ENCODE measurements at places on chromosomes 7 and 10. TPM values are rescaled to one million over a fixed set of nuclear protein-coding genes. Genes with fewer than 3 reads are reported as not detected.

- no peak overlapping the region for H3K4me3 ChIP-seq
- no peak for DNase-seq
- H3K27me3 ChIP-seq: no peaks in the 10 kb centered on the region
- no peaks in the 10 kb centered on the region for H3K36me3 ChIP-seq
- no peak overlapping the region for H3K27ac ChIP-seq
Measured at GRCh38 chr7:54565432-54565831, 23.3 kb downstream of the VSTM2A start.

DNA sequence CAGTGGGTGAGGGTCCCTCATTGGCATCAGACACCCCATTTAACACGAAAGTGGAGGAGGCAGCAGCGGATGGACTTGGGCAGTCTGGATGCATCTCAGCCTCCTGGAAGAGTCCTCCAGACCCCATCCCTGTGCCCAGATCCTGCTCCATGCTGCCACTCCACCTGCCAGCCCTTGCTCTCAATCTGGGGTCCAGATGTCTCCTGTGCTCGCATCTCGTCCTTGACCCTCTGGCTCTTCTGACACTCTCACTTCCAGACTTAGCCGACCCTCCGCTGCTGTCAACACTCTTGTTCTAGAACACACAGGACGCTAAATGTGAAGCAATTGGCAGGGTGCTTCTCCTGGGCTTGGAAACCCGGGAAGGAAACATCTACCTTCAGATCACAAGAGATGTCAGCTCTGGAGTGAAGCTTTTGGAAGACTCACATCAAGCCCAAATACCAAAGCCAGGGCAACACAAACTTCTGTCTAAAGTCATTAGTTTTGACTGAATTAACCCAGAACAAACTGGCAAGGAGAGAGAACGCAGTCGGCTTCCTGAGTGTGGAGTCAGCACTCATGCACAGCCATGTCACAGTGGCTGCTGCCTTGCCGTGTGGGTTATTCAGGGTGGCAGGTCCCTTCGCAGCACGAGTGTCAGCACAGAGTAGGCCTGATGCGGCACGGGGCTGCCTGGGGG is 379.1 kb downstream of the TCERG1L start:
- no peaks in the 10 kb centered on the region for H3K36me3 ChIP-seq
- H3K27me3 ChIP-seq: no peaks in the 10 kb centered on the region
- no peak for DNase-seq

DNA sequence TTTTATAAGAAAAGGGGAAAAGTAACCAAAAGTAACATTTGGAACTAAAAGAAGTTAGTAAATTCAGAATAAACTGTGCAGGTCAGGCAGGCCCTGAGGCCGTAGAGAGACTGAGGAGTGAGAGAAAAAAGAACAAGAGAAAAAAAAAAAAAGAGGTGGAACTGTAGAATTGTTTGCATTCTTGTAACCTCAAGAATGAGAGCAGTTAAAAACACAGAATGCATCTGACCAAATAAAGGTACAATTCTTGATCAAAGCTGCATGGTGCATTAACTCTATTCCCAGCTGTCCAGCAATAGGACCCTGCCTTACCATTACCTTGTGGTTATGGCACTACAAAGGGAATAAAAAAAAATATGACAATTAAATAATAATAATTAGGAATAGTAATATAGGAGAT is 170.1 kb upstream of the SEMA3A start:
- H3K27ac ChIP-seq: no peak overlapping the region
- no peaks in the 10 kb centered on the region for H3K27me3 ChIP-seq
- peaks cover 2% of the 10 kb centered on the region for H3K4me1 ChIP-seq
- H3K36me3 ChIP-seq: no peaks in the 10 kb centered on the region
- H3K4me3 ChIP-seq: no peak overlapping the region

DNA sequence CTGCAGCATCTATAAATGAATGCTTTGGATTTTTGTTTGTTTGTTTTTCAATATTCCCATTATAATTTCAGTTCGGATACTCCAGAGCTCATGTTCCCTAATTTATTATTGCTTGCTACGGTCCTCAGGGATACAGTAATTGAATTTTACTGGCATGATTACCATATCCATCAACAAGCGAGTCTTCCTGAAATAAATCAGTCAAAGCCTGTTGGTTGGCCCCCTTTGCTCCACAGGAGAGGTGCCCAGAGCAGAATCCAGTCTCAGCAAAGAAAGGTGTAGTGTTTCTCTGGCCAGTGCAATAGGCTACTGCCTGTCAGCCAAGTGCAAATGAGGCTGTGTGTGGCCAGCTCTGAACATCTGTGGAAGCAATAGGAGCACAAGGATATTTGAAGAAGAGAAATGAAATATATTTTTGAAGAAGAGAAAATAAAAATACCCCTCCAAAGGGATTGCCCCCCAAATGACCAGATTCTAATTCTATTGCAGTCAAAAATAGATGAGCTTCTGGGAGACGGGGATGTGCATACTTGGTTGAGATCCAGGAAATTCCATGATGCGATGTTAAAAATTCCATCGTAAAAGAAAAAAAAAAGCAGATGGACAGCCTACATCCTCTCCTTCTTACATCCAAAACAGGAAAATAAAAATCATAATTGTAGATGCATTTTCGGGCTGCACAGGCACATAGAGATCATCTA is 18.1 kb downstream of the TRIL start:
- H3K36me3 ChIP-seq: no peaks in the 10 kb centered on the region
- no peak overlapping the region for H3K4me3 ChIP-seq
- no peak overlapping the region for H3K27ac ChIP-seq
- H3K27me3 ChIP-seq: no peaks in the 10 kb centered on the region
- peaks cover 6% of the 10 kb centered on the region for H3K4me1 ChIP-seq
- DNase-seq: peak; percentile 45

DPP6 gene
- 24.8 TPM for total RNA-seq
